Stimulated activated CD8-positive, alpha-beta memory T cell treated with anti-CD3 and anti-CD28 coated beads, Interleukin-15, amount 100 ng/mL, for 4 hours (primary cell): ENCODE measurements at places on chromosomes 5 and 9.

DNA sequence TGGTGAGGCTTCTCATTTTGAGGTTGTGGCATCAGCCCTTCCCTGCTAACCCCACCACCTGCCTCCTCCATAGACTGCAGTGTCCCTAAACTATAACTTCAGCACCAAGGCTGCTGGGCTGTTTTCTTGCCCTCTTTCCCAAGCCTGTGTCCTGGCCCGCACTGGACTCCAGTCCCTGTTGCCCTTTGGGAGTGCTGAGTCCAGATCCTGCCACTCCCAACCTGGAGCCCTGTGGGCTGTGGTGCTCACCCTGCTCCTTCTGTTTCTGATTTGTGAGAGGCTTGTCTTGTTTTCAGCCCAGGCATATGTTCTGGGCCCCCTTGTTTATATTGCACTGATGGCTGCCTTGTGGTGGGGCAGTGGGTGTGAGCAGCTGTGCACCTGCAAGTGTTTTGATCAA lies 39.7 kb upstream of the RNU6ATAC start:
- DNase-seq: no peak

DNA sequence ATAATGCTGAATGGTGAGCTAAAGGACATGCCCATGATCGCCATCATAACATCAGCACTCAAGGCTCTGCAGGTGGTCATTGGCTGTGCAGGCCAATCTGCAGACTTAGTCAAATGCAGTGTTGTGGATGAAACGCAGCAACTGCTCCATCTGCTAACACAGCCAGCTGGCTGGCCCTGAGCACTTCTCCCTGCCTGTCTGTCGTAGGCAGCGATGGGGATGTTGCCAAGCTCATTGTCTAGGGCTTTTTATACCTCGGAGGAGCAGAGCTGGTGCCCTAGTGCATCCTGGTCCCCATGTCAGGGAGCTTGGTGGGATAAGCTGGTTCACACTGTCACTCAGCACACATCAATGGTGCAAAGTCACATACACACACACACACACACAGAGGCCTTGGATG lies 189.4 kb downstream of the TENT4A start:
- no peak for DNase-seq

GRCh38 chr9:673264-673965 lies 168.1 kb upstream of the DMRT1 start:
- DNase-seq: no peak

DNA sequence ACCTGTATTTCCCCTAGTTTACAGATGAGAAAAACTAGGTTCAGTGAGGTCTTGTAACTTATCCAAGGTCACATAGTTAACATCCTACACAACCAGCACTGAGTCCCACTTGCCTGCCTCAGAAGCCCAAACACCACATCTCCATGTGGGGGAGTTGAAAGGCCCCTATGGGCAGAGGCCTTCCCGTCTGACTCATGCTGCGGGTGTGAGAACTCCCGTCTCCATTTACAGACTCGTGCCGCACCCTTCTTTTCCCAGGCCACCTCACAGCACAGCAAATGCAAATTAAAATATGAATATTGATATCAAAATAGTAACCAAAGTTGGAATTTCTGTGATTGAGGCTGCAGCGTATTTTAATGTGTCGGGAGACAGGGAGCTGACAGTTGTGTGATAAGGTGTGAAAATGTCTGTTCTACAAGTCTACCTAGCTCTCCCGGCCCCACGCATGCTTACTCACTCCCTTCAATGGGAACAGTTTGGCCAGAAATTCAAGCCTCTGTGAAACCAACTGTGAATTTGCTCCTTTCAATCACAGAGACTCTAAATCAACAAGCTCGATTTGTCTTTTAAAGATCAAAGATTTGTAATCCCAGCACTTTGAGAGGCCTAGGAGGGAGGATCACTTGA lies 90.1 kb downstream of the CRB2 start:
- DNase-seq: no peak

DNA sequence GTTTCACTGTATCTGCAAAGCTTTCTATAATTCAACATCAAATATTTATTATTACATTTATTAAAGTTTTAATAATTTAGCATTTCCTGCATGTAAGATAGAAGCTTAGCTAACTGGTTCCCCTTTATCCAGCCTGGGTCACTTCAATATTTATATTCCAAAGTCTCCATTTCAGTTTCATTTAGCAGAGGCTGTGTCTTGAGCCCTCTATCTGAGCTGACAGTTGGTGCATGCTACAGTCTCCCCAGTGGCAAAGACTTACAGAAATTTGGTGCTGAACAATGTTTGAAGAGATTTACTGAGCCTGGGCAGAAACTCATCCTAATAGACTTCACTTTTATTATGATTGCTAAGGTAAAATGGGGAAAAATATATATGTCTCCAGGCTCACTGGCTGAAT lies 279.1 kb downstream of the TRIM32 start:
- no peak for DNase-seq

DNA sequence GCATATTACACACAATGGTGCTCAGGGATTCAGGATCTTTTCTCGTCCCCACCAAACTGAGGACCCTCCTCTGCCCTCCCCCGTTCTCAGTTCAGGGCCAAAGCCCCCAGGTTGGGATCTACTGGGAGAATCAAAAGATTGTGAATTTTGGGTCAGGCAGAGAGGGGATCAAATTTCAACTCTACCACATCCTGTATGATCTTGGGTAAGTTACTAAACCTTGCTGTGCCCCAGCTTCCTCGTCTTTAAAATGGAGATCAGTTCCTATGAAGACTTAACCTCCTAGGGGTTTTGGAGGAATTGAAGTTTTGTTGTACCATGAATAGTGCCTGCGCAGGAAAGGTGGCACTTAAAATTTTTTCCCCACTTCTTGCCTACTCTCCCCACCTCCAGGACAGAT lies 62.4 kb downstream of the RAI14 start:
- DNase-seq: no peak
